ENCODE measurements at places on chromosomes 4 and X.

GRCh38 chr4:76897536-76898384, at the start of gene SOWAHB:
SOWAHB (minus strand) TSS chr4:76898144; CDS start chr4:76897849, 295 bp downstream.
- DNase-seq = peak; percentile 9

DNA sequence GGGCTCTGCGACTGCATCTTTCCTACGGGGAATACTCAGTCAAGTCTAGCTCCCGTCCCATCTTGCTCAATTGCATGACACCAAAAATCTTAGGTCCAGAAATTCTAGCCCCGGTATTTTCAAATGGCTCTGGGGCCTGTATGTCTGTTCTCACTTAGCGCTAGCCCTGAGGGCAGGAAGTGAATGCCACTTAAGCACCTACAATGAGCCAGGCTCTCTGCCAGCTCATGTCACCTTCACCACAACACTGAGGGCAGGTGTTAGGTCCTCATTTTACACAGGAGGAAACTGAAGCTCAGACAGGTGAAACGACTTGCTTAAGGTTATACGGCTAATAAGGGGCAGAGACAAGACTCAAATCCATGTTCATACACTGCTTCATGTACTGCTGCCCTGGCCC, 282.8 kb downstream of the PPP1R2C start:
- DNase-seq = no peak

DNA sequence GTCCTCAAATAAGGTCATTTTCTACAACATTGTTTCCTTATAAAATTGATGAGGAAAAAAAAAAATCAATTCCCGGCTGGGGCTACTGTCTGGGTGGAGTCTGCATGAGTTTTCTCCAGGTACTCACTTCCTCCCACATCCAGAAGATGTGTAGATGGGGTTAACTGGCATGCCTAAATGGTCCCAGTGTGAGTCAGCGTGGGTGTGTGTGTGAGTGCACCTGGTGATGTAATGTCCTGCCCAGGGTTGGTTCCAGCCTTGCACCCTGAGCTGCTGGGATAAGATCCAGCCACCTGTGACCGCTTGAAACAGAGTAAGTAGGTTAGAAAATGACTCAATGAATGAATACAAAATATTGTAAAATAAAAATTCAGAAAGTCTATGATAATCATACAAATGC, 11.1 kb downstream of the USP26 start:
- DNase-seq = no peak

GRCh38 chr4:99159699-99160098, 15.6 kb upstream of the ADH4 start:
- no peak for DNase-seq

GRCh38 chr4:150078041-150078578, at the start of gene DCLK2:
DCLK2 (plus strand) TSS chr4:150078445; CDS start chr4:150079028, 583 bp downstream.
- DNase-seq = no peak

DNA sequence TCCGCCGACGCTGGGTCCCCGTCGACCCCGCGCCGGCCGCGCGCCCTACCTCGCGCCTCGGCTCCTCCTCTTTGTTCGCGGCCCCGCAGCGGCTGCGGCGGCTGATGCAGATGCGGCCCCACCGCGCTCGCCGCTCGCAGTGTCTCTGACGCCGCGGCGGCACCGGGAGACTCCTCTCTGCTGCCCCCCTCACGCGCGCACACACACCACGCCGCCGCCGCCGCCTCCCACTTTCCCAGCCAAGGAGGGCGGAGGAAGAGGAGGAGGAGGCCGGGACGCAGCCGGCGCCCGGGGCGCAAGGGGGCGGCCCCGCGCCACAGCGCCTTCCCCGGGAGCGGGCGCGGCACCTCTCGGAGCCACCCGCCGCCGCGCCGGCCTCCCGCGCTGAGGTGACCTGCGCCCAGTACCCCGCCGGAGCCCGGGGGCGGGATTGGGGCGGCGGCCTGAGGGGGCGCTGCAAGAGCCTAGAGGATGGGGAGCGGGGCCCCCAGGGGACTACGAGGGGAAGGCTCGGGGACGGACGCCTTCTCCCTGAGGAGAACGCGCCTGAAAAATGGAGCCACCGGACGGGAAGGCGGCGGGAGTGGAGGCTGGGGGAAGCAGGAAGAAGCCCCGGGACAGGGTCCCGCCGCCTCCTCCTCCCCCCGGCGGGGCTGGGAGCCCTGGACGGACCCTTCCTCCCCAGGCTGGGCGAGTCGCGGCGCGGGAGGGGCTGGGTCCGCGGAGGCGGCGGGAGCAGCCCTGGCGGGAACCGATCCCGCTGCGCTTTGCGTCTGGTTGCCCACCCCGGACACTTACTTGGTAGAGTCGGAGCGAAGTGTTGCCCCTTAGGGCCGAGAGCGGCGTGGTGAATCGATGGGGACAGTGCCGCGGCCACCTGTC, at the start of gene SH3RF1:
Gene SH3RF1 (minus strand): TSS at position 147 of the 882 bp plus-strand sequence. CDS start 1,744 bp downstream, outside the sequence.
- DNase-seq = no peak

- DNase-seq = no peak
These were observed 81.9 kb upstream of the HUWE1 start for GRCh38 chrX:53768451-53768850.
